NT2/D1 (cell line): ENCODE measurements at places on chromosomes 4 and X.

DNA sequence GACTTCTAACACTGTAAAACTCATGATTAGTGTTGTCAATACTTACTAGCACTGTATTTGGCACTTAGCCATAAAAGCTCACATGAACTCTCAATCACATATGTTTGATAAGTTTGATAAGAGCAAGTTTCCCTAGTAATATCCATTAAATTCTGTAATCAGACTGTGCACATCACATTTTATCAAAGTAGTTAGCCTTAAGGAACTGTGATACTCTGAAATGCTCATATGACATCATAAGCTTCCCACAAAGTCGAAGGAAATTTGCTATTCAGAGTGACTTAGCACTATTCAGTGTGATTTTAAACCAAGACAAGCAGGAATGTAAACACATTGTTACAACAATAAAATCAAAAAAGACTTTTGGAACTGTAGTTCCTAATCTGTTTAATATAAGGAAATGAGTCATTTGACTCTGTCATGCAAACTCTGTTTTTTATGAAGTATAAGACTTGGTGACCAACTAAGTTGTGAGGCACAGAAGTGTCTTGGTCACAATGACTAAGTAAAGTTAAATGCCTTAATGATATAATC lies 6.7 kb downstream of the SLC7A11 start:
- no peak for DNase-seq

DNA sequence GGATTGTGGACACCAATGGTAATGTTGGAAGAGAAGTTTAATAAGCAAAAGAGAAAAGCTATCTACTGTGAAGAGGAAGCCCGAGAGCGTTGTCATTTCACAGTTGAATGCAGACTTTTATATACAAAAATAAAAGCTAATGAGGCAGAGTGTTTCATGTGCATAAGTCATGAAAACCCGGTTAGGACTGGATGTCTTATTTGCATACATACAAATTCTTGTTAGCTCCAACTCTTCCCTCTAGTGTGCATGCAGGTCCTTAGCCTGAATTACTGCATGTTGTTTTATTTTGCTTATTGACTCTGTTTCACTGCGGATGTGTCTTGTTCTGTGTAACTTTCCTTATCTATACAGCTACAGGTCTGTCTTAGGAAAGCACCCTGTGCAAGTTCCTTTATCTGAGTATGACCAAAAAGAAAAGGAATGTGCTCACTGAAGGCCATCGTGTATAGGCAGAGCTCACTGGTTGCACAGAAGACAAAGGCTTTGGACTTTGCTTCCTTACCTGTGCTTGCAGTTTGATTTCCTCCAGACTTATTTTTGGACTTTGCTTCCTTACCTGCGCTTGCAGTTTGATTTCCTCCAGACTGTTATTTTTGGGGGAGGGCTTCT lies 25.1 kb upstream of the UGT2B11 start:
- no peak for DNase-seq

DNA sequence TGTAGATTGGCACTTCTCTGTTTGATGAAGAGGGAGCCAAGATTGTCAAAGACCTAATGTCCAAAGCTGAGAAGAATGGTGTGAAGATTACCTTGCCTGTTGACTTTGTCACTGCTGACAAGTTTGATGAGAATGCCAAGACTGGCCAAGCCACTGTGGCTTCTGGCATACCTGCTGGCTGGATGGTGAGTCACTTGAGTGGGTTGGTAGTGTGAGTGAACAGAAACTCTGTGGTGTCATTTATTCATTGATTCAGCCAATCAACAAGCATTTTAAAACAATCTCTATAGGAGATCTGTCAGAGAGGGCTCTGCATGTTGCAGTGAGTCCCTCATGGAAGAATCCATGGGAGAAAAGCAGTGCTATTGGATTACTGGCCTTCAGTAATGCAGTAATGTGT lies 16.3 kb downstream of the TAF9B start:
- DNase-seq, result no peak

DNA sequence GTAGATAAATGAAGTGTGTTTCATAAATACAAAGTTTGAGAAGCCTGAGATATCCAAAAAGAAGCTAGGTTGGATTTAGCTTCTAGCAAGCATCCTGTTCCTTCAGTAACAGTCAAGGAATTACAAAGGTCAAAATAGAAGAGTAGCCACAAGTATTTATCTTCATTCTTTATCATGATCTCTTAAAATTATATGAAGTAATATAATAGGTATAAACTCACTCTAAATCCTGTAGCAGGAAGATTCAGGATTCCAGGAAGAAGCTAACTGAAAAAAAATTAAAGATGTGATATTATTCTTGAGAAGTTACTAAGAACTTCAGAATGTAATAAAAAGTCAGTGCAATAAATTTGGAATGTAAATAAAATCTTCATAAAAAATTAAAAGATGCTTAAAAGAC lies 31.1 kb upstream of the RXFP1 start:
- no peak for DNase-seq

GRCh38 chr4:141356963-141357335 lies 136.3 kb downstream of the ZNF330 start:
- no peak for DNase-seq

GRCh38 chrX:39642071-39642470 lies 455.7 kb downstream of the BCOR start:
- DNase-seq, result no peak

DNA sequence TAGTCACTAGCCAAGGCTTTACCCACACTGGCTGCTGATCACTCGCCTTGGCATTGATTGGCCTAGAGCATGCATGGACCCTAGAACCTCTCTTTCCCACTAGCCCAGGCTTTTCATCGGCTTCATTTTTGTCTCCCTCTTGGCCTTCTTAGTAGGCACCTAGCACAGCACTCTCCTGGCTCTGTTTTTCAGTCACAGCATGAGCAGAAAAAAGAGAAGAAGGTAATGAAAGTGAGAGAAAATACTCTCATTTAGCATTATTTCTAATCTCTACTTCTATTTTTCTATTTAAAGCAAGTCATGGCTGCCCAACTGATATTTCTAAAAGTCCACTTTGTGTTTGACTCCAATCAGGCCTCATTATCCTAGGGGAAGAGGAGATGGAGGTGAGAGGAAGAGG lies 267.2 kb downstream of the FBXO8 start:
- no peak for DNase-seq

GRCh38 chr4:85760511-85760910 lies 285.6 kb downstream of the ARHGAP24 start:
- DNase-seq, result no peak

GRCh38 chr4:16126714-16127113 lies 42.9 kb upstream of the PROM1 start:
- DNase-seq, result no peak

DNA sequence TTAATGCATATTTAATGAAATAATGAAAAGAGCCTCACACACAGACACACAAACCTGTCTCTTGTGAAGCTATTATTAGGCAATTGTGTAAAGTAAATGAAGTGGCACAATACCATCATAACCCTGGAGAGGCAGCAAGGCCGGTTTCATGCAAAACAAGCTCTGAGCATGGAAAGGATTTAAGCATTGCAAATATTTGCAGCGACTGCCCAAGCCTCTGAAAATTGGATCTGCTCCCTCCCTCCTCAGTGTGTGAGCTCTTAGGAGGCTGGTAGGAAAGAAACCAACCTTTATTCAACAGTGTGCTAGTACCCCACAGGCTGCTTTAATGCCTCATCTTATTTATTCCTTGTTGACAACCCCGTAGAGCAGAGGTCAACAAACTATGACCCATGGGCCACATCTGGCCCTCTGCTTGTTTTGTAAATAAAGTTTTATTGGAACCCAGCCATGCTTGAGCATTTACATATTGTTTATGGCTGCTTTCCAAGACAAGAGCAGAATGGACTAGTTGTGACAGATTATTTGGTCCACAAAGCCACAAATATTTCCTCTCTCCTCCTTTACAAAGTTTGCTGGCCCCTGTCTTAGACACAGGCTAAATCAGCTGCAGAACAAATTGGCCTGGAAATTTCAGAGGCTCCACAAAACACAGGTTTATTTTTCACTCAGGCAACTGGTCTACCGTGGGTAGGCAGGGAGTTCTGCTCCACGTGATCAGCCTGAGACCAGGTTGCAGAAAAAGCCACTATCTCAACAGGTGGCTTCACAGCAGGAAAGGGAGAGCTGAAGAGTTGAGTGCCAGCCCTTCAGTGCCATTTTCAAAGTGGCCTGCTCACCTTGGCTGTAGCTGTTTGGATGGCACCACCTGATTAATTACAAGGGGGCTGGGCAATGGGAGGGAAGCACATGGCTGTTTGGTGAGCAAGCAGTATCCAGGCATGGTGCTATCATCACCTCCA lies 16.8 kb downstream of the RS1 start:
- DNase-seq, result no peak

DNA sequence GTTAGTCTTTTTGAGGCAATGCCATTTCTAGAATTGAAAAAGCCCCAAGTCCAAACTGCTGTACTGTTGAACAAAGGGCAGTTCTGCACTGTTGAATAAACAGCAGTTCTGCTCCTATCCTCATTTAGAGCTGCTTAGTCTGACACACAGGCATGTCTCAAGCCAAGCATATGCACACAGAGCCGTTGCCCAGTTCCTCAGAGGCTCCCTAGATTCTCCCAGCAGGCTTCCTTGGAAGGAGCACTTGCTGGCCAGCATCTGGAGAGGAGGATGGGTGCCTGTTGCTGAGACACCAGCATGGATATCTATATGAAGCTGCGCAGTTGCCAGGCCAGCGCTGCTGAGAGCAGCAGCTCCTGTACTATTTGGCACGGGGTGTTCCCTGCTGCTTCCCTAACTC lies 138.3 kb upstream of the USP38 start:
- DNase-seq, result no peak

GRCh38 chr4:122679317-122679716 lies 53.2 kb upstream of the BBS12 start:
- no peak for DNase-seq

DNA sequence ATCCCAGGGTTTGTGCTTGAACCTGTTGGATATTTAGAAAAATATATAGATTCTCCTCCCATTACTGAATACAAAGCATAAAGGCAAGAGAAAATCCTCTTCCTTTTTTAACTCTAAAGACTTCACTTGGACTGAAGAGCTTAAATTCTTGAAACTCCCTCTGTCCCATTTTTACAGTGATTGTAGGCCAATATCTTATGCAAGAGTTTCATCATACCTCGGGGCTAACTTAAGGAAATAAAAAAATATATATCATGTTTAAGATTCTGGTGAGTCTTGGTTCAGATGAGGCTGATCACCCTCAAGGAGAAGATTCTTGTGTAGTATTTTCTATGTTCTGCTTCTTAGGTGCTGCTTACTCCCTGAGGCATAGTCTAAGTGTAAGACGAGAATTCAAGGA lies 1449.6 kb downstream of the C4orf33 start:
- no peak for DNase-seq

- DNase-seq, result no peak
These were observed 18.5 kb upstream of the GRPEL1 start for GRCh38 chr4:7086384-7086783.

GRCh38 chr4:40199999-40200874 lies 3.4 kb downstream of the RHOH start:
- DNase-seq, result no peak

DNA sequence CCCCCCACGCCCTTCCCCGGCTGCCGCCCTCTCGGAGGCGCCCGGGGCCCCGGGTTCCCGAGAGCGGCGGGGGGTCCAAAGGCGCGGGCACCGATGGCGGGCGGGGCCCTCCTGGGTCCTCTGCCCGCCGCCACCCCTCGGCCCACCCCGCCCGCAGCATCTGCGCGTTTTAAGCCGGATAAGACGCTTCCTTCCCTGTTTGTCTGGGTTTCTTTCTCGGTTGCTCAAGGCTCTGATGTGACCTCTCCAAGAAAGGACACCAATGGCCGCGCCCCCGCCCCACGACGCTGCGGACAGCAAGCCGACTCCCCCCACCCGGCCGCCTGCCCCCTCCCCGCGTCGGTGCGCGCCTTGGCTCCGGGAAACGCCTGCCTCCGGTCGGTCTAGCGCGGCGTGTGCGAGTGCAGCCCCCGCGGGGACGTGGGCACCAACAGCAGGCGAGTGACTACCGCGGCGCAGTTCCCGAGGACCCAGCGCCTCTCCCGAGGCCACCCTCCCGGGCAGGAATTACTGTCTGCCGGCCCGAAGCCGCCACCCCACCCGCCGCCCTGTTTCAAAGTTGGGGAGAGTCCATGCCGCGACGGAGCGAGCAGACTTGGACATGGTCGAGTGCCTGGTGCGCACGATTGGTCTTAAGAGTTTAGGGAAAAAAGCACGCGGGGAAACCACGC lies 21.1 kb upstream of the HMX1 start:
- DNase-seq, result no peak

- DNase-seq, result no peak
These were observed 16.1 kb downstream of the TMEM175 start for GRCh38 chr4:948101-948935.

DNA sequence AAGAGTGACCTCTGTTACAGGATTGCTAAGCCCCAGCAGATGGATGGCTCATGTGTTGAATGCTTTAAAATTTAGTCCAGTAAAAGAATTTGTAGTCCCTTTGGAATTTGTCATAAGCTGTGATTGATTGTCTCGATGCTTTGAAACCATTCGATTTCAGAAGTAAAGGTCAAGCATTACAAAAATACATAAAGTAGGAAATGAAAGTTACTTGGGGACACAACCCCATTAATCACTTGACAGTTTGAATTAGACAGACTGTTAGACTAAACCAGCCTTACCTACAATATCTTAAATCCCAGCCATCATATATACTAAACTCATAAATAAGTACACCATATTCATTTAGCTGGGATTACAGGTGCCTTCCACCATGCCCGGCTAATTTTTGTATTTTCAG lies 6.6 kb downstream of the REST start:
- DNase-seq, result no peak

DNA sequence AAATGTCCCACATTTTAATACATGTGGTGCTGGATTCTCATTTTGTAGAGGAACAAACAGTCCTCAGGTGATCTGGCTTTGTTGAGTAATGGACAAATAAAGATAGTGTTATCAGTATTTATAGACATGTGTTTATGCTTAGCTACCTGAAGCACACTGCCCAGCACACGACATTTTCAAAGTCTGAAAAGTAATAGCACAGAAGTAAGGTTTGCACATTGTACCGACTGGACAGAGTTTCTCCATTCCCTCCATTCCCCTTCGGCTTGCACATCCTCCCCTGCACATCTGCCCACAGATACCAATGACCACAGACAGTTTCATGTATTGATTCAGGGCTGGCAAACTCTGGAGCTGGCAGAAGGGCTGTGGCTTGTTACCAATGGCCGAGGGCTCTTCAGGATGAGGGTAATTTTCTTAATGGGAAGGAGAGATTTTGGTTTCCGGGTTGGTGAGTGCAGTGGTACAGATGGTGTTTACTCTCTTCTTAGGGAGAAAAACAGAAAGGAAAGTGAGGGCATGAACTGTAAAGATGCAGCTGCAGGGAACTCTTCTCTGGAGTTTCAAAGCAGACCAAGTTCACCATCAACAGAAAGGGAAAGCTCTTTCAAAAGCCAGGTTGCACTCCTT lies 2.3 kb downstream of the GRPR start:
- no peak for DNase-seq

- no peak for DNase-seq
These were observed 581.4 kb upstream of the DIPK2B start for GRCh38 chrX:45781901-45782553.
